ENCODE measurements at places on chromosomes 1 and 21.

DNA sequence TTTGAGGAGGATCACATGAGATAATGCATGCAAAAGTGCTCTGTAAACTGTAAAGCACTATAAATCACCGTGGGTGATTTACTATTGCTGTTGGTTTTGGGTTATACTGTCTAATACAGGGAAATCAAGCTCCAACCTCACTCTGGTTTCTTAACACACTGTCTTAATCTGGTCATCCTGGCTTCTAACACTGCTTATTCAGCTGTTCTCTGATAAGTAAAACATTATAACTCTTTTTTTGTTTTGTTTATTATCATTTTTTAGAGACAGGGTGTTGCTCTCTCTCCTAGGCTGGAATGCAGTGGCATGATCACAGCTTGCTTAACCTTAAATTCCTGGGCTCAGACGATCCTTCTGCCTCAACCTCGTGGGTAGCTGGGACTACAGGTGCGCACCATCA lies 21.9 kb upstream of the LSM10 start:
- no peak for DNase-seq

DNA sequence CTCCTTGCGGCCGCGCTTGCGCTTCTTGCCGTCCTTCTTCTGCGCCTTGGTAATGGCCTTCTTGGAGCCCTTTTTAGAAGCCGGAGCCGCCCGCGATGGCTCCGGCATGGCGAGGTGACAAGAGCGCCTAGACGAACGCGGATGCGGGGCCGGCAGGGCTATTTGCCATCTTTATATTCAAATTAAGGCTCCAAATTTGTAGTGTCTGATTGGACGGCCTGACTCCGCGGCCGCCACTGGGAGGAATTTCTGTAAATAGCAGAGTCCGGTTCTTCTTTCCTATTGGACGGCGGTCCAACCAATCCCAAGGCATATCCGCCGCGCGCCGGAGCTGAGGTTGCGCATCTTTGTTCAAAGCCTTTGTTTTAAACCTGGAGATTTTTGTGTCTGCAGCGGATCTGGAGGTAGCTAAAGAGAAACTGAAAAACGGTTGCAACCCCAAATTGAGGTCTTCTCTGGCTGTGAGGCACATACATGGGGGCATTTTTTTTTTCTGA lies 22.6 kb upstream of the RNF187 start:
- DNase-seq = peak; percentile 85

GRCh38 chr1:87167157-87167789 lies 161.4 kb upstream of the LMO4 start:
- DNase-seq = no peak

DNA sequence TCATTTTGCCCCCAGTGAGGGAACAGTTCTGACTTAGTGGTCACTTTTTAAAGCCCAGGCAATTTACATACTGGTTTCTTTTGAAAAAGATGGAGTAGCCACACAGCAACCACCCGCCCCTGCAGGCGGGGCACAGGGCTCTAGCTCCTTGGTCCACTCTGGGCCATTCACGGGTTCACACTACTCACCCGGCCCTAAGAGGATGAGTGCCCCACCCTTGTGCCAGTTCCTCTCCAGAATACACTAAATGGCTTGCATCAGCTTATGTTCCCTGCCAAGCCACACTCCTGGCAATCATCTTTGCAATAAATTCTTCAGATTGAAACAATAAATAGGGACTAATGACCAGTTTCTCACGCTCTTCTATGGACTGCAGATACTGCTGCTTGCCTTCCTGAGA lies 15.7 kb upstream of the ATP13A2 start:
- no peak for DNase-seq

DNA sequence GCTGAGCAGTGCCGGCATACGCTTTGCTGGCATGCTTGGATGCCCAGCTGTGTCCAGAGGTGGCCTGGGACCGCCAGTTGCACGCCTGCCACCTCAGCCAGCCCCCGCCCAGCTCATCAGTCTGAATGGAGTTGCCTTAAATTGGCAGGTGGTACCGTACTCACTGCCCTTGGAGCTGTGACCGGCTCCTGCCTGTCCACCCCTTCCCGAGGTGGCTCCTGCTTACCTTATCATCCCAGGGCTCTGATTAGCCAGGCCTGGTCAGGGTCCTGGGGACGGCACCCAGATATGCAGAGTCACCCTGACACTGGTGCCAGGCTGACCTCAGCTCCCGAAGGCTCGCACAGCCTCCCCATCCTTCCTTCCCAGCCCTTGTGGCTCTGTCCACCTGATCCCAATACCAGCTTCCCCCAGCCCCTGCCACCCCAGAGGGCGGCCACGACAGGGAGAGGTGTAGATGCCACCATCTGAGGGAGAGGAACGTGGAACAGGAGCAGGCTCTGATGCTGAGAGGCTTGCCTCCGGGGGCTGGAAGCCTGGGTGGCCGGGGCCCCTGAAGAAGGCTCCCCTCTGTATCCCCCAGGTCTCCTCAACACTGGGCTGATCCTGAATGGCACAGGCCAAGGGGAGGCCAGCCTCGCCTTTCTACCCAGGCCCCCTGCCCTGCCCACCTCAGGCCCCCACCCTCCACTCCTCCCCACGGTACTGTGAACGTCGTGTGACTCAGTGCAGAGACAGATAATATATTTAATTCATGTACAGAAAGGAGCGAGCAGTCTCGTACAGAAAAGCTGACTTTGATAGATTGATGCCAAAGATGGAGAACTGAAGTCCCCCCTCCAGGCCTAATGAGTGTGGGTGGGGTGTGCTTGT lies 27.8 kb downstream of the CDK18 start:
- DNase-seq = no peak

GRCh38 chr1:24493785-24494184 lies 8.9 kb upstream of the RCAN3 start:
- no peak for DNase-seq

DNA sequence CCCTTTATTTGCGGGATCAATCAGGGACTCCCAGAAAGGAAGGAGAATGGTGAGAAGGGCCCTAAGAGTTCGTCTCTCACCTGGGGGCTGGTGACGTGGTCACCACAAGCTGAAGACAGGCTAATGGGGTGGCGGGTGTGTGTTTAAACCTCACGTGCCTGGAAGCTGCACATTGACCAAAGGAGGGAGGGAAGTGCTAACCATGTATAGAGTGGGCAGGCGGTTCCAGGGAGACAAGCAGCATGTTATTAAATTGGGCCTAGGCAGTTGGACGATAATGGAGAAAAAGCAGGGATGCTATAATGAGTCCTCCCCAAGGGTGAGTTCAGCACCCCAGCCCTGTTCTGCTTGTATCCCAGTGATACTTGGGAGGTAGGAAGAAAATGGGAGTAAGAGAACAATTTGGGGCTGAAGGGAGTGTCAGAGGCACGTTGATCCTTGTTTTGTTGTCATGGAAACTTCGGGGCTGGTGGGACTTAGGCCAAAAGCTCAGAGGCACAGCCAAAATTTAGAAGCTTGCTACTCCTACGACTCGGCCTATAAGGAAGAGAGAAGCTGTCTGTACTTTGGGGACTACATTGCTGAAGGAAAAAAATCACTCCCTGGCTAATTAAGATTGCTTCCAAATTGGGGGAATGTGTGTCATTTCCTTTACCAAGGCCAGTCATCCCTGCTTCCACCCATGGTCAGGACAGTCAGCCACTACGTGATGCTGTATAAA lies 33.2 kb upstream of the EPHA8 start:
- no peak for DNase-seq

GRCh38 chr1:109547463-109548320 lies 723 bp upstream of the GNAI3 start:
- no peak for DNase-seq

- no peak for DNase-seq
Measured at GRCh38 chr1:76428028-76428427, 353.5 kb downstream of the ST6GALNAC3 start.

DNA sequence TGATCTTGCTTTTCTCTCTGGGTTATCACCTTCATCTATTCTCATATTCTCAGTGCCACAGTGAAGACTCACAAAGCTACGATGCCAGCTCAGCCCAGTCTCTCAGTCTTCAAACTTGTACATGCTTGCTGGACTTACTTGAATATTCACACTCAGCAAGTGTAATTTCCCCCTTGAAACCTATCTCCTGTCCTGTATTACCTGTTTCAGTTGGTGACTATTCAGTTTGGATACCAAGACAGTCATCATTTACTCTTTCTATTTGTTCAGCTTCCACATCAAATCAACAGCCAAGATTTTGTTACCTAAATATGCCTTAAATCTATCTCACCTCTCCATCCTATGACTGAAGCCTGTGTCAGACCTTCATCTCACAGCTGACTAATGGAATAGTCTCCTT lies 209.7 kb downstream of the LRRC7 start:
- DNase-seq = no peak

DNA sequence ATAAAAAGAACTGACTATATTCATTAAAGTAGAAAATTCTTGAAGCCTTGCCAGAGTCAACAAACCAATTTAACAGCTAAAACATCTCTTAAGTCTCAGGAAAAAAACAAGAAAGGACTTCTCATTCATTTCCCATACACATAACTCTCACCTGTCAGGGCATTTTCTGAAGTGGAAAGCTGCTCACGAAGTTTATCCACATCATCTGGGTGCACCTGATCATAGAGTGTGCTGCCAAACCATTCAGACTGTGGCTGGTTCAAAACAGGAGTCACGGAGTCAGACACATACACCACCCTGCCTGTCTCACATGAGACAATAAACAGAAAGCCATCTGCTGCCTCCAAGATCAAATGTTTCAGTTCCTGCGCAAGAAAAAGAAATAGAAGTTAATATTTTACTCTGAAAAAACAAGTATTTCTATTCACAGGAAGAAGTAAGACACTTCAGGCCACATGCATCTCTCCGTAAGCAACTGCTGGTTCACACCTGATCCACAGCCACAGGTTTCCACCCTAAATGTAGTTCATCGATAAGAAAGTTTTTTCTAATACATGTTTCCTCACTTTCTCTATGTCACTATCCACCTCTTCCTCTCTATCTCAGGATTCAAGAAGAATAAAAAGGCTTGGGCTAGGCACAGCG lies 28.2 kb upstream of the CTSK start:
- DNase-seq = no peak

- DNase-seq = no peak
Measured at GRCh38 chr1:32234792-32235191, 12.2 kb upstream of the FAM167B start.

DNA sequence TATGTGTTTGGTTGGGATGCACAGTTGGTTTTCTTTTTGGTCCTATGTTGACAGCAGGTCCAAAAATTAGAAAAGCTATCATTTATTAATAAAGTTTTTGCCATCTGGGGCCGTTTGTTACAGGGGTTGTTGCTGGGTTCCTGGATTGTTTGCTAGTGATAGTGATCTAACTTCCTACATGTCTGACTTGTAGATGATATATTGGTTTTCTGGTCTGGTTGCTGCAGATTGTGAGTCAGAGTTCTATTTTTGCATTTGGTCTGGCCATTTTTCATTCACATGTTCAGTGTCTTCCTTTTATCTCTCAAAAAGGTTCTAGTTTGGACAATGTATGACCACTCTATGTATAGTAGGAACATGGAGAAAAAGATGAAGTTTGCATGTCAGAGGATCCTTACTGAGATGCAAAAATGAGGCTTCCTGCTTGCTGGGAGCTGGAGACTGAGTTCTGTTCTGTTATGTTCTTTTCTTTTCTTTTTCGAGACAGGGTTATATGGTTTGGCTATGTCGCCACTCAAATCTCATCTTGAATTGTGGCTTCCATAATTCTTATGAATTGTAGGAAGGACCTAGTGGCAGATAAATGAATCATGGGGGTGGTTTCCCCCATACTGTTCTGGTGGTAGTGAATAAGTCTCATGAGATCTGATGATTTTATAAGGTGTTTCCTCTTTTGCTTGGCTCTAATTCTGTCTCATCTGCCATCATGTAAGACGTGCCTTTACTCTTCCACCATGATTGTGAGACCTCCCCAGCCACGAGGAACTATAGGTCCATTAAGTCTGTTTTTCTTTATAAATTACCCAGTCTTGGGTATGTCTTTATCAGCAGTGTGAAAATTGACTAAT lies 4.2 kb upstream of the NVL start:
- DNase-seq = no peak

- no peak for DNase-seq
Measured at GRCh38 chr1:227357171-227357926, 39.1 kb upstream of the CDC42BPA start.

DNA sequence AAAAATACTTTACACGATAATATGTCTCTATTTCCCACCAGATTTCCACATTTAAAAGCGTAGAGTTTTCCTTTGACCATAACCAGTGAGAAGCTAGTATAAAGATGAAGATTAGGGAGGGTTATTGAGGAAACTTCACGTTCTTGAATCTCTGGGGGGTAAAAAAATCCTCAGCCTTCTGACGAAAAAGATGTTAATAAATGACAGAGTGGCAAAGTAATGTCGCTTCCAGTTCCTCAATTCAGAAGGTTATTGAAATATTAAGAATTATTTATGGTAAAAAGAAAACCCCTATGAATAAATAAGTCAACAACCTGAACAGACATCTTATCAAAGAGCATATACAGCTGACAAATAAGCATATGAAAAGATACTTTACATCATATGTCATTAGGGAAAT lies 241.0 kb downstream of the GPATCH2 start:
- DNase-seq = no peak

- DNase-seq = no peak
Measured at GRCh38 chr1:205510951-205511330, 6.5 kb downstream of the CDK18 start.

DNA sequence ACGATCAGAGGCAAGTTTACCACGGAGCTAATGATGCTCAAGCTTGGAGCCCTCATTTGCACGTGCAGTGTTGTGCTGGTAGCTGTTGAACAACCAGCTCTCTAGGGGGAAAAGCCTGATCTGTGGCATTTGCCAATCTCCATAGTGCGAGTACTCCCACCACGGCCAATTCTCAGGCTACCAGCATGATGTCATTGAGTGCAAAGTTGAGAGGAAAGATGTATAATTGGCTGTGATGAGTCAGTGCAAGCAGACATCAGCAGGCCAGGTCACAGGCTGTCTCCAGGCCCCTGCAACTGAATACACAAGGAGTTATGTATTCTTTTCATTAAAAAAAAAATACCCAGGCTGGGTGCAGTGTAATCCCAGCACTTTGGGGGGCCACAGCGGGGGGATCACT lies 233.1 kb upstream of the VAMP3 start:
- no peak for DNase-seq

- no peak for DNase-seq
Measured at GRCh38 chr1:60130703-60131102, 57.1 kb upstream of the C1orf87 start.

DNA sequence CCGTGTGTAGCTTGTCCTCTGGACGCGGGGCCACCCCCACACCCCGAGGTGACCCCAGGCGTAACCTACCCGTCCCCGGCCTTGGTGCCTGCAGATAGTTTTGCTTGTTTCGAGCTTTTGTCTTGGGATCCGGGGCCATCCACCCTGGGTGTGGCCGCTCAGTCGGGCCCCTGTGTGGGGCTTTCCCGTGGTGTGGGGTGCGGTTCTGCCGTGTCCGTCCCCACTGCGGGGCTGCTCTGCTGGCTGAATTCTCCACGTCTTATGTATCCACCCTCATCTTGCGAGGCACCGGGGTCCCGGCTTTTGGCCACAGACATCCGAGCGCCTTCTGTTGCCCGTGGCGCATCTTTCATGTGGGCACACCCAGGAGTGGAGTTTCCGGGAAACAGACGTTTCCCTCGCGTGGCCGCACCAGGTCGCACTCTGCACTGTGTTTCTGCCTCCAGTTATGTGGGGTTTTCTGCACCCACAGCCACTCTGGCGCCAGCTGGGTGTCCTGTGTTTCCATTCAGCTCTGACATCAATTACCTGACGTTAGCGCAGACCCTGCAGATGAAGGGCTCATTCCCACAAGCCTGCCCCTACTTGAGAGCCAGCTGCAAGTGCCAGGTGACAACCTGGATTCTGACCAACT lies 64.9 kb downstream of the PRKCZ start:
- DNase-seq = no peak

Measured in activated gamma-delta T cell treated with Interleukin-2 at 50 U/mL for 16 hours (primary cell).